Upper lobe of left lung (tissue), 6 donors: ENCODE measurements at places on chromosomes 1 and 21.

GRCh38 chr1:211009944-211010343 is 124.0 kb downstream of the KCNH1 start:
- DNase-seq = no peak

GRCh38 chr1:2801535-2802291 is at the start of gene TTC34:
TSS of gene TTC34 (minus strand) at chr1:2801693. CDS start at chr1:2800827, 866 bp downstream.
- no peak for DNase-seq

- no peak for DNase-seq
These were observed 67.2 kb downstream of the FAM163A start for GRCh38 chr1:179810367-179810715.

- peak; percentile 81 for DNase-seq
These were observed 7.5 kb downstream of the HPCAL4 start for GRCh38 chr1:39683591-39684312.

DNA sequence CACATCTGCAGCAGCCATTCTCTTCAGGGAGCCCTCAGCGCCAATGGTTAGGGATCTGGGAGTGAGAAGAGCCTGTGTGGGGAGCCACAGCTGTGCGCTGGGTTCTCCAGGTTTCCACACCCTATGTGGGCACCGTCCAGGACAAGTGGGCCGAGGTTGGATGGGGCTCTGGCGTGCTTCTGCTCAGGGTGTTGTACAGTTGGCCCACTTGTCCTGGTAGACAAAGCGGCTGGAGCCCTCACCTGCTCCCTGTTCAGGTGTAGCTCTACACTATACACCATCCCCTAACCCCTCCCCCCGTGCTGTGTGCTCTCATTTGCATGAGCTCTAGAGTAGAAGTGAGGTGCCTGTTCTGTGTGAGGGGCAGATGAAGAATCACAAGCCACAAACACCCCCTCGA is 12.2 kb downstream of the SH3BP5L start:
- no peak for DNase-seq

- no peak for DNase-seq
These were observed 9.5 kb downstream of the EDEM3 start for GRCh38 chr1:184745110-184745509.

GRCh38 chr1:44389437-44389836 is 15.6 kb upstream of the RNF220 start:
- DNase-seq = no peak

- DNase-seq = no peak
These were observed 17.6 kb downstream of the OPTC start for GRCh38 chr1:203511513-203511912.

GRCh38 chr1:31507676-31508530 is 68.4 kb upstream of the TINAGL1 start:
- DNase-seq = no peak
